ENCODE measurements at places on chromosomes 7 and 10. TPM values are rescaled to one million over a fixed set of nuclear protein-coding genes. Genes with fewer than 3 reads are reported as not detected.

The EBLN1 gene
- not detected for total RNA-seq

The UNC5B gene
- not detected for total RNA-seq

The LRRC27 gene
- total RNA-seq = 3.5 TPM

The NKX1-2 gene
- not detected for total RNA-seq

The SLC29A4 gene
- total RNA-seq = 0.73 TPM

The KCND2 gene
- total RNA-seq = not detected

The TRIM73 gene
- total RNA-seq = 6.4 TPM

The ZEB1 gene
- total RNA-seq = 68.6 TPM

The ACTR3C gene
- 7.9 TPM for total RNA-seq

The IGF2BP3 gene
- total RNA-seq = 16.6 TPM

The TAS2R3 gene
- total RNA-seq = 1.5 TPM

The AMPH gene
- 0.14 TPM for total RNA-seq

The OR9A2 gene
- total RNA-seq = 0.30 TPM

The NANOS1 gene
- 0.90 TPM for total RNA-seq

The TAS2R41 gene
- total RNA-seq = not detected

The DLX5 gene
- not detected for total RNA-seq

The TRPV6 gene
- total RNA-seq = not detected

The CFAP58 gene
- total RNA-seq = 1.1 TPM

The GCK gene
- 2.3 TPM for total RNA-seq

The FAM25G gene
- not detected for total RNA-seq

The CDH23 gene
- 0.55 TPM for total RNA-seq

The ZPBP gene
- total RNA-seq = not detected

The GNAI1 gene
- 7.5 TPM for total RNA-seq

The TSPAN33 gene
- 5.5 TPM for total RNA-seq

The ITGA8 gene
- not detected for total RNA-seq

The RADIL gene
- 0.16 TPM for total RNA-seq

The SPDYE9 gene
- not detected for total RNA-seq

The GNGT1 gene
- total RNA-seq = not detected

The TEX47 gene
- not detected for total RNA-seq

The RBP3 gene
- not detected for total RNA-seq

The GIMAP5 gene
- 46.7 TPM for total RNA-seq

The SPDYE6 gene
- not detected for total RNA-seq

The PRSS37 gene
- not detected for total RNA-seq

The HHEX gene
- total RNA-seq = 0.46 TPM

The GDF10 gene
- total RNA-seq = 0.11 TPM

The CRTAC1 gene
- not detected for total RNA-seq

The PRRT4 gene
- 0.39 TPM for total RNA-seq

The SLC35G1 gene
- total RNA-seq = 5.9 TPM

The AKR1C4 gene
- not detected for total RNA-seq

The WNT16 gene
- not detected for total RNA-seq

The HOXA7 gene
- total RNA-seq = not detected
